PC-9 (cell line): ENCODE measurements at places on chromosomes 1 and 21. TPM values are rescaled to one million over a fixed set of nuclear protein-coding genes. Genes with fewer than 3 reads are reported as not detected.

GRCh38 chr1:23801338-23801748 is 789 bp upstream of the GALE start:
- H3K27me3 ChIP-seq, result no peaks in the 10 kb centered on the region
- no peaks in the 10 kb centered on the region for H3K36me3 ChIP-seq
- DNase-seq, result no peak
- H3K4me3 ChIP-seq, result peak overlapping the region; percentile 72
- H3K27ac ChIP-seq, result peak overlapping the region; percentile 28; the same call in 1 of the 2 replicates

GRCh38 chr1:10733474-10734366 is 62.7 kb downstream of the CASZ1 start:
- DNase-seq, result no peak
- H3K4me3 ChIP-seq, result no peak overlapping the region
- no peaks in the 10 kb centered on the region for H3K27me3 ChIP-seq
- H3K27ac ChIP-seq, result no peak overlapping the region

- peaks cover 16% of the 10 kb centered on the region for H3K36me3 ChIP-seq
- DNase-seq, result no peak
- H3K27ac ChIP-seq, result no peak overlapping the region
- no peak overlapping the region for H3K4me3 ChIP-seq
- peaks cover 20% of the 10 kb centered on the region for H3K4me1 ChIP-seq
These were observed 63.7 kb downstream of the NRIP1 start for GRCh38 chr21:15001113-15001512.

OLFML2B gene
- 0.50 TPM in 1 of 2 replicates, not detected in the other for total RNA-seq

DNA sequence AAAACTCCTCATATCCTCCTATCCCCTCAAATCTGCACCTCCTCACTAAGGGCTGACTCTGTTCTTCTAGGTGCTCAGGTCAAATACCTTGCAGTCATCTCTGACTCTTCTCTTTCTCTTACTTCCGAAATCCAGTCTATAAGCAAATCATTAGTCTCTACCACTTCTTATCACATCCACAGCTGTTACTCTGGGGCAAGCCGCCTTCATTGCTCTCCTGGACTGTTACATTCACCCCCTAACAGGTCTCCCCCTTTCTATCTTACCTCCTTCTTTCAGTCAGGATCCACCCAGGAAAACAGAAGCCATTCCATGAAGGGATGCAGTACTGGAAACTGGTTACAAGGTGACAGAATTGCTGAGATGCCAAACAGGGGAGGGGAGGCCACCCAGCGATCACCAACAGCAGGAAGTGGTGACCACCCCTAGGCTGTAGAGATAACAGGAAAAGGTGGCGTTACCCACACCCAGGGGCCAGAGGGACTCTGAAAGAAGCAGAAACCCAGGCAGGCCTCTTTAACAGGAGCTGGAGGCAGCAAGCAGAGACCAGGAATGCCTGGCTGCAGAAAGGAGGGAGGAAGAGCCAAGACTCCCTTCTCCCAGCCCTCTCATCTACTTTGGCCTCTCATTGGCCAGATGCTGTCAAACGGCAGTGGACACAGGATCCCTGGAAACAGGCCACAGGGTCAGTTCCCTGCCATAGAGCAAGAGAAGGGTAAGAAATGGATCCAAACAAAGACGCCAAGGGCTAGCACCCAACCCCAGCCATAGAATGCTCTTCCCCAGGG is 55.5 kb upstream of the FOXO6 start:
- peaks cover 19% of the 10 kb centered on the region; the same call in 1 of the 2 replicates for H3K27me3 ChIP-seq
- no peak for DNase-seq
- no peak overlapping the region for H3K27ac ChIP-seq
- H3K4me1 ChIP-seq, result no peaks in the 10 kb centered on the region

CFHR3 gene
- 0.28 TPM in 1 of 2 replicates, not detected in the other for total RNA-seq

DNA sequence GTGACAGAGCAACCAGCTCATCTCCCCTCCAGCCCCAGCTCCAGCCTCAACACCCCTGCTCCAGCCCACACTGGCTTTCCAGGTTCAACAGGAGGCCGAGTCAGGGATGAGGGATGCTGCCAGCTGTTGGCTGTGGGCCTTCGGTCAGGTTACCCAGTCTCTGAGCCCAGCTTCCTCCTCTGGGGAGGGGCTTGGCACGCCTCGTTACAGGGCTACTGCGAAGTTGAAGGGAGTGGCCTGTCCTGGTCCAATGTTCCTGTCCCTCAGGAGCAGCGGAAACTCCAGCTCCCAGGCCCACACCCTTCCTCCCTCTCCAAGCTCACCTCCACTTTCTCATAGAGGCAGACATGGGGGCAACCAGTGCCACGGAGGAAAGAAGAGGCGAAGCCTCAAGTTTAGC is 15.1 kb upstream of the TAS1R2 start:
- no peak for DNase-seq
- H3K4me3 ChIP-seq, result no peak overlapping the region
- no peaks in the 10 kb centered on the region for H3K4me1 ChIP-seq

GRCh38 chr1:206909161-206909882 is 12.1 kb downstream of the IL24 start:
- peaks cover 23% of the 10 kb centered on the region for H3K4me1 ChIP-seq
- H3K27me3 ChIP-seq, result no peaks in the 10 kb centered on the region
- H3K27ac ChIP-seq, result no peak overlapping the region

DNA sequence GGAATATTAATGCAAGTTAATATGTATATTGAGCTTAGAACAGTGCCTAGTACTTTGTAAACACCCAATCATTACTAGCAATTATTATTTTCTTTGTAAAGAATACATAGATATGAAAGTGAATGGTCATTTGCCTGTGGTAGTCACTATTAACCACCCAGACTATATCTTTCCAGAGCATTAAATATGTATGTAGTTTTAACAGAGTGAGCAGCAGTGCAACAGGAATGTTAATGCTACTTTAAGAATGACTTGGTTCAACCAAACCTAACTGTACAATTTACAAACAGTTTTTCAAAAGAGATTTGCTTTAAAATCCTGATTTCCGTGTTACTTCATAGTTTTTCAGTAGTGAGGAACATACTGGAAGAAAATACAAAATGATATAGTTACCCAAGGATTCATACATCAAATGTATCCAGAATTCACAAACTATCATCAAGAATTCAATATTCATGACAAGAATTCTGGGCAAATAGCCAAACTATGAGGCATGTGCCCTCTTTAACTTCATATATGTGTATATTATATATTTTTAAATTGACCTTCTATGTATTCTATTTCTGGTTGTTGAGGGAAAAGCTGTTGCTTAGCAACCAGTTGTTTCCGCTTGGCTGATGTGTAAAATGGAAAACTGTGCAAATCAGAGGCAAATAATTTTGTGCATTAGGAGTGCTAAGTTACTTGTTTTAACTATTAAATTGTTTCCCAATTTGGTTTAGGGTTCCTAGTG is 34.9 kb upstream of the IVNS1ABP start:
- no peak overlapping the region for H3K27ac ChIP-seq
- H3K36me3 ChIP-seq, result no peaks in the 10 kb centered on the region
- H3K4me3 ChIP-seq, result no peak overlapping the region
- no peaks in the 10 kb centered on the region for H3K27me3 ChIP-seq
- H3K4me1 ChIP-seq, result no peaks in the 10 kb centered on the region

UAP1 gene
- total RNA-seq, result 33.1 and 39.8 TPM in 2 replicates

GRCh38 chr1:240255922-240256321 is 164.2 kb downstream of the FMN2 start:
- peaks cover 10% of the 10 kb centered on the region; the same call in 1 of the 2 replicates for H3K27me3 ChIP-seq
- H3K4me3 ChIP-seq, result no peak overlapping the region
- no peaks in the 10 kb centered on the region for H3K36me3 ChIP-seq
- DNase-seq, result no peak
- H3K4me1 ChIP-seq, result no peaks in the 10 kb centered on the region

DNA sequence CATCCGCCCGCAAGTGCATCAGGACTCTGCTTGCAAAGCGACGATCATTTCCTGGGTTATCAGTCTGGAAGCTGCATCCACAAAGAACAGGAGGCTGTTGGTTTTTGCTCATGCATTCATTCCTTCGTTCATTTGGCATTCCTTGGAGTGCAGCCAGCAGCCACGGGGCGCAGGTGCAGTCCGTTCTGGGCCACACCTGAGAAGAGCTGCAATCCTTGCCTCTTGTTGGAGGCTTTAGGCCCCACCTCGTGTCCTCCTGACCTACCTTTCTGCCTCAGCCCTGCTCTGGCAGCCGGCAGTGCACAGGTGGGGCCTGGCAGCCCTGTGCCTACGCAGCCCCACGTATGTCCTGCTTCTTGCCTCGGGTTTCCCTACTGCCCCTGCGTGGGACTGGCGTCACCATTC is 19.6 kb upstream of the C2CD2 start:
- H3K4me3 ChIP-seq, result no peak overlapping the region
- no peaks in the 10 kb centered on the region for H3K4me1 ChIP-seq
- H3K36me3 ChIP-seq, result no peaks in the 10 kb centered on the region
- H3K27ac ChIP-seq, result no peak overlapping the region
- no peak for DNase-seq

GRCh38 chr21:41425588-41425953 is 468 bp upstream of the MX1 start:
- no peak for DNase-seq
- H3K4me1 ChIP-seq, result no peaks in the 10 kb centered on the region
- H3K27ac ChIP-seq, result no peak overlapping the region
- H3K4me3 ChIP-seq, result no peak overlapping the region
- no peaks in the 10 kb centered on the region for H3K27me3 ChIP-seq
- H3K36me3 ChIP-seq, result no peaks in the 10 kb centered on the region

DNA sequence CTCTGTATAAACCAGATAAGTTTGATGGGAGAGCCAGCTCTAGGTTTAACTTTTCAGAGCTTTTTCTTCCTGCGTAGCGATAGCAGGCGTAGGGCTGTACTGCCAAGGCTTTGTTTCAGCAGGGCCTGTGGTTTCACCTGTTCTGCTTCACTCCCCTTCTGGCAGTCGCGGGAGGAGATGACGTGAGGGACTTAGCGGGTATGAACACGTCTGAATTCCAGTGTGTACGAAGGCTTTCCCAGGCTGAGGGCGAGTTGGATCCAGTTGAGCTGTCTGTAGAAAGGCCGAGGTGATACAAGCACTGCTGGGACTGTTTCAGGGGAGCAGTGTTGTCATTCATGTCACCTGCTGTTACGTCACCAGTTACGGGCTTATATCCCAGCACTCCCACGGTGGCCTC is 21.2 kb downstream of the PEX14 start:
- H3K4me1 ChIP-seq, result no peaks in the 10 kb centered on the region
- H3K27me3 ChIP-seq, result no peaks in the 10 kb centered on the region
- DNase-seq, result no peak
- no peaks in the 10 kb centered on the region for H3K36me3 ChIP-seq

DNA sequence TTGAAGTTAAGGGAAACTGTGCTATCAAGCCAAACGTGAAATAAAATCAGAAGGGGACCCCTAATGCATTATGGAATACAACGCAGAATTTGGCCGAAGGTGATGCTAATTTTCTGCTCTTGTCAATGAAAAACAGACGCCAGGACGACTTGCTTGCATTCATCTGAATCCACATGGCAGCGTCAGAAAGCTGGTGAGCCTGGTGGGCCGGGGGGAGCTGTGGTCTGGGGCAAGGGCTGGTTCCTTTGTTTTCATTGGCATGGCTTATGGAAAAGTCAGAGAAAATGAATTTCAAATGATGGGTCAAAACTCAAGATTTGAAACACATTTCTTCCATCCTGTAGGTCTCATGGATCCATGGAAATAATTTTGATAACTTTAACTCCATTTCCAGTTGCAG is 86.4 kb upstream of the RUNX1 start:
- no peak for DNase-seq
- H3K4me3 ChIP-seq, result no peak overlapping the region
- no peaks in the 10 kb centered on the region for H3K36me3 ChIP-seq
- peak overlapping the region; percentile 99 for H3K27ac ChIP-seq
- H3K4me1 ChIP-seq, result peaks cover 53% of the 10 kb centered on the region

DNA sequence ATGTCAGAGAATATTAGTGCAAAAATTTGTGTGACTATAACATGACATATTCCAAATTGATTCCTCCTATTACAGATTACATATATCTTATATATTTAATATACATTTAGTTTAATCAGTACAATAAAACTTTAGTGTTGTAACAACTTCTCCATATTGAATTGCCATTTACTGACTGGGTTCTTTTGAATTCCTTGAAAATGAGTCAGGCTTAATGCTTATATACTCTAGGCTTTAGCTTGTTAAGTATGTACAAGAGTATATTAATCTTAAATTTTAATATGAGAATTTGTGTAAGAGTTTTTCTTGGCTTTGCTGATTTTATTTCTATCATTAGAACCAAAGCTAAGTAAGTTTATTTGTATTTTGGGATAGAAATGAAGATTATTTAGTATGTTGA is 40.3 kb downstream of the XPR1 start:
- no peaks in the 10 kb centered on the region for H3K4me1 ChIP-seq
- no peak overlapping the region for H3K27ac ChIP-seq
- H3K36me3 ChIP-seq, result no peaks in the 10 kb centered on the region
- H3K27me3 ChIP-seq, result no peaks in the 10 kb centered on the region
- DNase-seq, result no peak

RAB4A gene
- 29.0 and 33.7 TPM in 2 replicates for total RNA-seq

DNA sequence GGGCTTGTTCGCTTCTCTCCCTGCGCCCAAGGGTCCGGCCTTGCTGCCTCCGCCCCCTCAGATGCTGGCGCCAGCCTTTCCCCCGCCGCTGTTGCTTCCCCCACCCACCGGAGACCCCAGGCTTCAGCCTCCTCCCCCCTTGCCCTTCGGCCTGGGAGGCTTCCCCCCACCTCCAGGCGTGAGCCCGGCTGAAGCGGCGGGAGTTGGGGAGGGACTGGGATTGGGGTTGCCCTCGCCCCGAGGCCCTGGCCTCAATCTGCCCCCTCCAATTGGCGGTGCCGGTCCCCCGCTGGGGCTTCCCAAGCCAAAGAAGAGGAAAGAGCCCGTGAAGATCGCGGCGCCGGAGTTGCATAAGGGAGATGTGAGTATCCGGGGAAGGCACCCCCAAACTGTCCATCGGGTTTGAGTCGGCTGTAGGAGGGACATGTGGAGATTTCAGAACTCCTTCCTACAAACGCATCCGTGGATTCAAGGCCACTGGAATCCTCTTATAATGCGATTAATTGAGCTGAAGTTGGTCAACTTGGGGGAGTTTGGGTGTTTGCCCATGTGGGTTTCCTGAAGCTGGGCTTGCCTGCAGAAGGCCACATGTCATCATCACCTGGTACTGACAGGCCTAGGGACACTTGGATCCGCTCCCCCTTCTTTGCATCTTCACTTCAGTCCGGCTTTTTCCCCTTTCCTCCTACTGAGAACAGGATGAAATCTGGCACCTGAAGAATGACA is 707 bp downstream of the PRCC start:
- peaks cover 18% of the 10 kb centered on the region for H3K4me1 ChIP-seq
- H3K27ac ChIP-seq, result peak overlapping the region; percentile 76
- DNase-seq, result no peak

DNA sequence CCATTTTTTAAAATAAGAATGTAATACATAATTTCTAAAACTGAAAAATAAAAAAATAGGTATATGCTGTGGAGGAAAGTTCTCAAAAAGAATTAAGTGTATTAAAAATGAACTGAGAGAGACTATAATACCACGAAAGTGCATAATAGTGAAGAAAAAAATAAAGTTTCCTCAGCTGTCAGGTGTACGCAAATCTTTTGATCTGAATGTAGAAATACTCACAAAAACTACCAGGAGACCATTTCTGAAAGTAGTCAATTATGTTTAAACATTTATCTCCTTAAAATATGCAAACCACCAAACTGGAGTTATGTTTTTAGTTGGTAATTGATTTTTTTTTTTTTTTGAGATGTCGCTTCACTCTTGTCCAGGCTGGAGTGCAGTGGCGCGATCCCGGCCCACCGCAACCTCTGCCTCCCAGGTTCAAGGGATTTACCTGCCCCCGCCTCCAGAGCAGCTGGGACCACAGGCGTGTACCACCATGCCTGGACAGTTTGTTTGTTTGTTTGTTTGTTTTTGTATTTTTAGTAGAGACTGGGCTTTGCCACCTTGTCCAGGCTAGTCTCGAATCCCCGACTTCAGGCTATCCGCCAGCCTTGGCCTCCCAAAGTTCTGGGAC is 1169.2 kb upstream of the B3GALT2 start:
- no peaks in the 10 kb centered on the region for H3K36me3 ChIP-seq
- no peaks in the 10 kb centered on the region for H3K27me3 ChIP-seq
- no peaks in the 10 kb centered on the region for H3K4me1 ChIP-seq
- no peak overlapping the region for H3K4me3 ChIP-seq
- no peak overlapping the region for H3K27ac ChIP-seq
- no peak for DNase-seq

FAM72D gene
- 8.3 TPM in 2 replicates for total RNA-seq

PTAFR gene
- total RNA-seq, result 7.6 and 12.2 TPM in 2 replicates
